ENCODE measurements at places on chromosomes 7 and 10.

DNA sequence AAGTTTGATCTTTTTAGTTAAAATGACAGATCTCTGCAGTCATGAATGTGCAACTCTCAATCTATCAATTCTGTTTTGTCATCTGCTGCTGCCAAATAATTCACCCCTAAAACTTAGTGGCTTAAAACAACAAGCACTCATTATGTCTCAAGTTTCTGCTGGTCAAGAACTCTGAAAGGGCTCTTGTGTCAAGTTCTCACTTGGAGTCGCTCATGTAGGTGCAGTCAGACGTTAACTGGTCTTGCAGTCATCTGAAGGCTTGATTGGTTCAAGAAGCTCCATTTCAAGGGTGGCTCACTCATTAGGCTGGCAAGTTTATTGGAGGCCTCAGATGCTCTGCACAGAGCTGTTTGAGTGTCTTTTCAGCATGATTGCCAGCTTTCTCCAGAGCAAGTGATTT is 28.5 kb upstream of the LRRC72 start:
- DNase-seq = no peak

DNA sequence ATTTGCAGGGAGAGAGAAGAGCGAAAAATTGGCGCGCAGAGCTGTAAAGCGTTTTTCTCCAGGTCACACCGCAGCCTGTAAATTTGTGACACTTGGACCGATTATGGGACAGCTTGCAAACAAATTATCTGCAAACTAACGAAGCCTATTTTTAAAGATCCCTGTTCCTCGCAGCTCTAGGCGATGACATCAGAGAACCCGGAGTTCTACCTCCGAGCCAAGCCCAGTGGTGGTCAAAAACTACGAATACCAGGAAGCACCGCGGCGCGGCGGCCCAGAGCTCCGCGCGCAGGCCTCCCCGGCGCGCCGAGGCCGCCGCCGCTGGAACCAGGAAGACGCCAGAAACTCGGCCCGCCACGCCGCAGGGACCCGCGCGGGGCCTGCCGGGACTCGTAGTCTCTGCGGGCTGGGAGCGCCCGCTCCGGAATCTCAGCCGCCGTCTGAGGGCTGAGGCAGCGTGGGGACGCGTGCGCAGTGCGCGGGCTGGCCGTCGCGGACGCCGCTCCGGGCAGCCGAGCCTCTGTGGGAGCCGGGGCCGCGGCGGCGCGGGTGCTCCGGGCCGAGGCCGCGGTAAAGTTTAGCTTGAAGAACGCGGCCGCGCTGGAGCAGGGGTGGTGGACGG is at the start of gene PLEKHA1:
Gene PLEKHA1, plus strand, starts transcription at position 472 of the 622 bp plus-strand sequence. CDS start 18,493 bp downstream, outside the sequence.
- peak; percentile 48 for DNase-seq

DNA sequence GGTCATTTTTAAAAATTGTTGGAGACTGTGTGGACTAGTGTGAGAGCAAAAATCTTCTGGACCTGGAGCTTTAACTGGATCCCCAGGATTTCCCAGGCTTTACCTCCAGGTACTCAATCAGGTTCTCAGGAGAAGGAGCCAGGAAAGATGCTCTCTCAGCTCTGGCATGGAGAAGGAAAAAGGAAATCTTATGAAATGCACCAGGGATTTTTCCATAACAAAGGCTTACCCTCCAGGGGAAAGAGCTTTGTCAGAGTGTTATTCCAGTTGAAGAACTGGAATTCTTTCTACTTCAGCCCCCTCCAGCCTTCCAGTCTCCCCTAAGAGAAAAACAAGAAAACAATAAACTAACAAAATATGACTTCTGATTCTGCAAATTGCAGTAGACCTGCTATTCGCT is 436.7 kb upstream of the ANKRD30A start:
- DNase-seq = no peak

DNA sequence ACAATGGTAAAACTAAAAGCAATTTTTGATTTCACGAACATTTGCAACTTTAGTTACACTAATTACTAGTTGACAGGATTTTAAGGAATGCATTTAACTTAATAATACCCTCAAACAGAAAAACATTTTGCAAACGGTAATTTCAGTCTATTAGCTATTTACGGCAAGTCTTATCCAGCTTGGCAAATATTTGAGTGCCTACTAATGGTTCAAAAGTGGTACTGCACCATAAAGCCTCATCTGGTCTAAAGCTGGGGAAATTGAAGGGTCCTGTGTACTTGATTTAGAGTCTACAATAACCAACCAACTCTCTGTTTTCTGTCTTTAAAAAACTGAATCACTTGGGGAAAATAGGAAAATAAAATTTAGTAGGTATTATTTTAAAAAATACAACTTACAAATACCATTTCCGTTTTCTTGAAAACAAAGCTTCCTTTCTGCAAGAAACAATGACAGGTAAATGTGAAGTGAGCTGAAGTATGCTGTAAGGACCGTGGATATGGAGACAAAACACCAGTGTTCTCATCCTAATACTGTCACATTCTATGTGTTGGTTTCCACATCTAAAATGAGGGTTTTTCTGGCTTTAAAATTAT is 142.3 kb downstream of the VPS50 start:
- DNase-seq = no peak

- no peak for DNase-seq
These were observed 138.6 kb upstream of the AKR1E2 start for GRCh38 chr10:4687397-4687796.

- no peak for DNase-seq
These were observed 216.0 kb downstream of the BMPER start for GRCh38 chr7:34121366-34121765.

GRCh38 chr10:89076120-89076519 is 85.5 kb downstream of the FAS start:
- no peak for DNase-seq

DNA sequence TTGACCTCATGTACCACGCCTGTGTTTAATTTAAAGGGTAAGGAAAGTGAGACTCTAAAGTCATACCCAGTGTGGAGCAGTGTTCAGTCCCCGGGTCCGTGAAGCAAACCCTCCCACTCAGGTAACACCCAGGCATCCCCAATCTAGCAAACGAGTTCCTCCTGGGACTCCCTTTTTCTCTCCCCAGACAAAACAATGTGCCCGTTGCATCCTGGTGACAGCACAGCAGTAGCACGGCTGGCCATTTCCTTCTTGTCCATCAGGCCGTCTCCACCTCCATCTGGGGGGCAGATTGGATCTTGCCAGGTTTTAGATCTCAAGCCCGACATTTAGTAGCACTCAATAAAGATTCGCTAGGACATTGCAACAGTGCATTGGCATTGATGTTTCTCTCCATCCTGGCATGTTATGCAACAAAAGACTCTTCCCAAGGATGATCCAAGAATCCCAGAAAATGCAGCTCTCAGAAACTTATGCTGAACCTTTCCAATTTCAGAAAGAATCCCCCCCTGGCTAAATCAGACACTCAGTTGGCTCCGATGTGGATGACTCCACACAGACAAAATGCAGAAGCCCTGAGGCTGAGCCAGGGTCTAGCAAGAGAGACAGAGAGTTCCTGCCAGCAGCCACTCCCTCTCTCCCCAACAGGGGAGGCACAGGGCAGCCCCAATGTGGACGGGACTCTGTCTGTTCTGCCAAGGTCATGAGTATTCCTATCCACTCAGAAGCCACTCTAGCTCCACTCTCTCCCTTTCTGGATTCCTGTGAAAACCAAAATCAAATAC is 274.5 kb upstream of the MGMT start:
- no peak for DNase-seq

DNA sequence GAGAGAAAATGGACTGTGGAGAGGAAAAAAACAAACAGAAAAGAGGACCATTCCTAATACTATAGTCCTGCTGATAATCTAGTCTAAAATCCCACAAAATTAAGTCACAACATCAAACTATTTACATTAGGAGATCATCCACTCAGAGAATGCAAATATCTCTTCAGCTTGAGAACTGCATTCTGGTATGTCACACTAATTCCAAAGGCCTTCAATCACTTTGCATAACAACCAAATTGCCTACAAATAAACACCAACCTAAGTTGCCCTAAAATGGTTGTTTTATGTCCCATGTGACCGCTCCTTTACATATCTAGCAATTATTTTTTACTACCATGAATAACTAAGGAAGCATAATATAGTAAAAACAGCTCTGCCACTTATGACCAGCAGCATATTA is 264.3 kb downstream of the CACNA2D1 start:
- no peak for DNase-seq

- peak; percentile 22 for DNase-seq
These were observed 42.4 kb upstream of the FAM20C start for GRCh38 chr7:149791-150636.

DNA sequence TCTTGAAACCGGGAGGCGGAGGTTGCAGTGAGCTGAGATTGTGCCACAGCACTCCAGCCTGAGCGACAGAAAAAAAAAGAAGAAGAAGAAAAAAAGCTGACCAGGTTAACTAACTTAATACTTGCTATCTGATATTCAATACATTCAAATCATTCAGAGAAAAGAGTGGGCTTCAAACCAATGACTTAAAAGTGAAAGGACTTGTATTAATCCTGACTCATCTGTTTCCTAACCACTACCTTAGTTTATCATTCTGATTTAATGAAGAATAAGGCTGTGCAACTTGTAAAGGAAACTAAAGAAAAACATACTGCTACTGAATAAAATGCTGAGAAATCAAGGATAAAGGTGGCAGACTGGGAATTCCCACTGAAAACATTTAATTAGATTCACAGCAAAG is 128.4 kb downstream of the NRBF2 start:
- no peak for DNase-seq

DNA sequence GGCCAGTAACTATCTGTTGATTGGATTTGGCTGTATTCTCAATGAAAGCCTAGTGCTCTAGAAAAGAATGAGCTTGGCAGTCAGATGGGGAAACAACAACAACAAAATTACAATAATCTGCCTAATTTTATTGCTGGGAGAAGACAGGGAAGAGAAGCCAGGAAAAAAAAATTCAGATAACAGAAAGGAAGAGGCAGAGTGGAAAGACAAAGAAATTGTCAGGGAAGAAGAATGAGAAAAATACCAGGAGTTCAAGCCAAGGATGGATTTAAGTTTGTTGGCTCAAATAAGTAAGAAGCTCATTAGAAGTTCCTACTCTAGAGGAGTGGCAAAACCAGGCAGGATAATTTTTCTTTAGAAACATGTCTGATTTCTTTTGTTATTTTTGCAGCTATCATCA is 45.9 kb upstream of the PRKG1 start:
- DNase-seq = no peak

DNA sequence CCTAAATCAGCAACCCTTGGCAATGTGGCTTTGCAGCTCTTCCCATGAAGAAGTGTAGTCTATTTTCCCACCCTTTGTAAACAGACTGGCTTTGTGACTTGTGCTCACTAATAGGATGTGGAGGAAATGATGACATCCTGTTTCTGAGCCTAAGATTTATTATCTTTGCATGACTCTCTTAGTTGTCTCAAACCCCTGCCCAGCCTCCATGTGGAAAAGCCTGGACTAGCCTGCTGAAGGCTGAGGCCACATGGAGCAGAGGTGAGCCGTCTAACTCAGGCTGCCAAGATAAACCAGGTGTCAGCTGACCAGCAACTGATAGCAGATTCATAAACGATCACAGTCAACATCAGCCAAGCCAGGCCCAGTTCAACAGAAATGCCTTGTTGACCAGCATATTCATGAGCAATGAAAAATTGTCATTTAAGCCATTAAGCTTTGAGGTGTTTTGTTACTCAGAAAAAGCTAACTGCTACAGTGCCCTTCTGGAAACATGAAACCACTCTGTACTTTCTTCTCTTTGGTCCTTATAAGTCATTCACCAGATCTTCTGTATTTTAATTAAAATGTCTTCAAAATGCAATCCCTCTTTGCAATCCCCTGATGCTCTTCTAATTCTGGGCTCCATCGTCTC is 586.3 kb upstream of the ANKRD30A start:
- DNase-seq = no peak

- no peak for DNase-seq
These were observed 725.4 kb downstream of the INHBA start for GRCh38 chr7:40977533-40977932.

DNA sequence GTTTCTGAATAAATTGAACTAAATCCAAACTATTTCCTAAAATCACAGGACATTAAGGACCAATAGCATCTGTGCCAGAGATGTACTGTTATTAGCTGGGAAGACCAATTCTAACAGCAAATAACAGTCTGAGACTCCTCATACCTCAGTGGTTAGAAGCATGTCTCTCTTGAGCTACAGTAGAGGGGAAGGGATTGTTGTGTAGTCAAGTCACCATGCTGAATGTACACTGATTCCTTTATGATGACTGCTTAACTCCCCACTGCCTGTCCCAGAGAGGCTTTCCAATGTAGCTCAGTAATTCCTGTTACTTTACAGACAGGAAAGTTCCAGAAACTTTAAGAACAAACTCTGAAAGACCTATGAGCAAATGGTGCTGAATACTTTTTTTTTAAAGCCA is 13.9 kb downstream of the MEST start:
- no peak for DNase-seq
